ENCODE measurements at places on chromosomes 2 and 18.

DNA sequence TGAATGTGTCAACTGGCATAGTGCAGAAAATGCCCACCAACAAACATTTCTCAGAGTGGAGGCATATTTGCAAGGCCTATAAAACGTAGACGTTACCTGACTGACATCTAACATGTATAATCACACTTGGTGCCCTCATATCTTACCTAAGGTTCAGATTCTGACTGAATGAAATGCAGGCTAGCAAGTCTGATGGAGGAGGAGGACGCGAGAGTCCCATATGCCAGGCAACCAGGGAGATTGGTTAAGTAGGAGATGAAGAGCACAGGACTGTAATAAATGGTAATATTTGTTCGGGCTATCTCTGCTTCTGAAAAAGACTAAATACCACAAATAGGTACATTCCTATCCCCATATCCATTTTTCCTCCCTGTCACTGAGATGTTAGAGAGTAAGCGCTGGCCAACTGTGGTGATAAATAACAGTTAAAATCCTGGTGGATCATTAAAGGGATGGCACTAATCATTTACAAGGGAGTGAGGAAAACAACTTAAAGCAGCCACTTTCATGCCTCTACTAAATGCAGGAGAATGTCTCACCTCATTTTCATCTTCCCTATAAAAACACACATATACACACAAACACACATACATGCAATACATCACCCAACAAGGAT is 217.2 kb downstream of the TMEM163 start:
- DNase-seq: no peak

GRCh38 chr2:26269571-26270158 is 24.9 kb downstream of the HADHB start:
- DNase-seq: no peak

DNA sequence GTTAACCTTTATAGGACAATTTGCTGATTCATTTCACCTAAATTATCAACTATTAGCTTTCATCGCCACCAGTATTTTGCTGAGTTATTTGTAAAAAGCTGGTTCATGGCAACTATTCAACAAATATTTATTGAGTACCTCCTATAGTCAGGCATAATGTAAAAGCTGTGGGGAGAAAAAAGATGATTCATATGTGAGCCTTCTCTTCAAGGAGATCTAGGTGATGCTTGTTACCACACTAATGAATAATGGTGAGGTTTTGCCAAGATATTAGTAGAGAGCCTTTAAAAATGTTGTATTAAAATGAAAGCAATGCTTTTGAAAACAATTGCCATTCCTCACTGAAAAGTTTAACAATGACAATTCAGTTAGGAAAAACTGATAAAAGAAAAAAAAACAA is 187.8 kb downstream of the ANKRD44 start:
- no peak for DNase-seq

DNA sequence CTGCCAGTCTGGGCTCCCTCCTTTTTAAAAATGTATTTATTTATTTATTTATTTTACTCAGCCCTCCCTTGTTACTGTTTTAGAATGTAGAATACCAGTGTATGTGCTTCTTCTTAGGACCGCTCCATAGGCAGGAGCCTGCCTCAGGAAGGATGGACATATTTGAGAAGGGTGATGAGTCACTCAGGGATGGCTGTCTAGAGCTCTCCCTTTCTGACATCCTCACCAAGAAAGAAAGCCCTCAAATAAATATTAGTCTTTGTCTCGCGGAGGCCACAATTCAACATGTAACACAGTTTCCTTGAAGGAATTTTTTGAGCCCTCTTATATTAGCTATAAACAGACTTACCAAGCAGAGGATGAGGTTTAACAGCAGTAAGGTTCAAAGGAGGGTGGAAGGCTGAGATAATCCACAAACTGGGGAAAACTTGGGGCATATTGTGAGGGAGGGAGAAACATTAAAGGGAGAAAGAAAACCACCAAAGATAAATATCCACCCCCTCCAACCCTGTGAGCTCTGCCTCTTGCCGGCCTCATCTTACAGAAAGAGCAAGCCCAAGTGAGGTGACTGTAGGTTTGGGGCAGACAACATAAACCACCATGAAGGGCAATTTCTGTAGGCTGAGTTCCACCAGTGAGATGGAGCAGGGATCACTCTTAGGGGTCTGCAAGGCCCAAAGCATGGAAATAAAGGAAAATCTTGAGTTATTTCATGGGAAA is 163.4 kb downstream of the LRRTM1 start:
- DNase-seq: no peak

DNA sequence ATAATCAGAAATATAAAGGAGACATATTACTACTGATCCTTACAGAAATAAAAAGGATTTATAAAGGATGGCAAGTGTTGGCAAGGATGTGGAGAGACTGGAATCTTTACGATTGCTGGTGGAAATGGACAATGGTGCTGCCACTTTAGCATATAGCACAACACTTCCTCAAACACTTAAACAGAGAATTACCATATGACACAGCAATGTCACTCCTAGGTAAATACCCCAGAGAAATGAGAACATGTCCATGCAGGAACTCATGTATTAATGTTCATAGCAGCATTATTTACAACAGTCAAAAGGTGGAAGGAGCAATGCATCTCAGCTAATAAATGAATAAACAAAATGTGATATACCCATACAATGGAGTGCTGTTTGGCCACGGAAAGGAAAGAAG is 137.5 kb downstream of the NDUFA10 start:
- no peak for DNase-seq

GRCh38 chr2:168974428-168974827 is 56.7 kb downstream of the ABCB11 start:
- DNase-seq: no peak

DNA sequence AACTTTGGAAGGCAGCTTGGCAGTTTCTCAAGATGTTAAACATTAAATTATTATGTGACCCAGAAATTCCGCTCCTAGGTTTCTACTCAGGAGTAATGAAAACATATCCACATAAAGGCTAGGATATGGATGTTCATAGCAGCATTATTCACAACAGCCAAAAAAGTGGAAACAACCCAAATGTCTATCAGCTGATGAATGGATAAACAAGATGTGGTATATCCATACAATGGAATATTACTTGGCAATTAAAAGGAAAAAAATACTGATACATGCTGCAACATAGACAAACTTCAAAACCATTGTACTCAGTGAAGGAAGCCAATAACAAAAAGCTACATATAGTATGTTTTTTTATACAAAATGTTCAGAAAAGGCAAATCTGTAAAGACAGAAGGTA is 12.4 kb upstream of the FAM228A start:
- no peak for DNase-seq

DNA sequence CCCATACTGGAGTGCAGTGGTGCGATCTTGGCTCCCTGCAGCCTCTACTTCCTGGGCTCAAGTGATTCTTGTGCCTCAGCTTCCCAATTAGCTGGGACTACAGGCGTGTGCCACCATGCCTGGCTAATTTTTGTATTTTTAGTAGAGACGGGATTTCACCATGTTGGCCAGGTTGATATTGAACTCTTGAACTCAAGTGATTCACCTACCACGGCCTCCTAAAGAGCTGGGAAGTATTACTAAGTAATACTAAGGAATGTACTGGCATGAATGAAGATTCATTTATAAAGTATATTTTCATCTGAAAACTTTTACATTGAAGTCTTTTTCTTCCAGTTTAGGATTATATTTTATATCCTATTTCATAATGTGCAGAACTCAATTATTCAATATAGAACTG is 38.1 kb downstream of the NUP35 start:
- no peak for DNase-seq

DNA sequence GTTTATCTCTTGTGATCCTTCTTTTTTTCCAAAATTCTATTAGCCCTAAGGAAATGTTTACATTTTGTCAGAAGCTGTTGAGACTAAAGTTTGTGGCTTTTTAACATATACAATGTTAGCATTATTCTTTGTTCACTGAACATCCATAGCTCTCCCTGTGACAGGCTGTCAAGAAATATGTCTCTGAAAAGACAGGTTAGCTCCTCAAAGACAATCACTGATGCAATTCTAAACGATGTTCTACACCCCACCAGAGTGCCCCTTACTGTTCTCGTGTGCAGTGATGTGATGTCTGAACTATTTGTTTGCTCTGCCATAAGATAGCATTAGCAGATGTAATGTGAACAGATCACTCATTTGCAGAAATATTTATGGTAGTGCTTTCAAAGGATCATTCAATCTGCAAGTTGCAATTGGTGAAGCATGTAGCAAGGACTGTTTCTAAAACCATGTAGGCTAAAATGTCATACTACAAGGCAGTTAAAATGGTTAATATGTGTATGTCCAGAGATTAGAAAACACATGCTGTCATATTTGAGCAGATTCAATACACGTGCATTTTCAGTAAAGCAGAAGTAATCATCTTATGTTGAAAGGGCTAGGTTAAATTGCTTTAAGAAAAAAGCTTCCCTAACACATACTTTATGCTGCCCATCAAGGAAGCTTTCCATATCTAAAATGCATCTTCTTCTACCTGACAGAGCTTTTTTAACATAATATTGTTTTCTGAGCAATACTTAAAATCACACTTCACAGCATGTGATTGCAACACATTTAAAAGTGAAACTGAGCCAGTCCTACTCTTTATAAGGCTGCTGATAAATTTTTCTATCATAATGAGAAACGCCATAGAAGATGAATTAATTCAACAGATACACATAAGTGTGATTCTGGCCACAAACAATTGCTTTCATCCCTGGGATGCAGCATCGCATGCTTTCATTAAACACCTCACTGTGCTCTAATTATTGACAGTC is 285.7 kb upstream of the UBE2E3 start:
- no peak for DNase-seq

DNA sequence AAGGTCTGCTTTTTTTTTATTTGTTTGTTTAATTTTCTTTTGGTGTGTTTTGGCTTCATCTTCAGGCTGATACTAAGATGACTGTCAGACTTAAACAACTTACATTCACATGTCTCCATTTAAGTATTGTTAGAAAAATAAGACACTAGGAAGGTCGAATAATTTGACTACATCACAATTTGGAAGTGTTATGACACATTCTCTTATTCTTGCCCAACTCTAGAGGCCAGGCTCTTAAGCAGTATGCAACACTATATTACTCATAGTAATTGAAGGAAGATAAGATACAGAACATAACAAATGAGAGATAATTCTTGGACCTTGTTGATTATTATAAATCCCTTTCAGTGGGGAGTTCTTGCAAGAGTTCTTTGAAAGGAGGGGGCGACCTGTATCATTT is 295.3 kb upstream of the COL3A1 start:
- no peak for DNase-seq

GRCh38 chr2:145729993-145730770 is 1210.3 kb upstream of the ZEB2 start:
- no peak for DNase-seq

DNA sequence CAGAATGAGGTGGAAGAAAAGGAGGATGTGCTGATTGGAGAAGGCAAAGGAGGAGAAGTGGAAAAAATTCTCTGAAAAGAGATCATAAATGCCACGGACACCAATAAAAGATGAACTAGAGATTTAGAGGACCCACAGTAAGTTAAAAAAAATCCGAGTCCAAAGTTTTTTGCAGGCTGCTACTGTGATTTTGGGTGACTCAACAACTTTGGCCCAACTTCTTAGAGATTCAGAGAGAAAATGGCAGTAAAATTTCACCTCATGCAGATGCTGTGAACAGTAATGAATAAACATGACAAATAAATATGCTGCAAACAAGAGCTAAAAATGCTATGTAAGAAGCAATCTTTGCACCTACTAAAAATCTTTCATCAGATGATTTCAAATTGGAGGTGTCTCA is 176.9 kb upstream of the SESTD1 start:
- no peak for DNase-seq

- no peak for DNase-seq
Observed at GRCh38 chr2:236014408-236015131, 153.6 kb downstream of the GBX2 start.

DNA sequence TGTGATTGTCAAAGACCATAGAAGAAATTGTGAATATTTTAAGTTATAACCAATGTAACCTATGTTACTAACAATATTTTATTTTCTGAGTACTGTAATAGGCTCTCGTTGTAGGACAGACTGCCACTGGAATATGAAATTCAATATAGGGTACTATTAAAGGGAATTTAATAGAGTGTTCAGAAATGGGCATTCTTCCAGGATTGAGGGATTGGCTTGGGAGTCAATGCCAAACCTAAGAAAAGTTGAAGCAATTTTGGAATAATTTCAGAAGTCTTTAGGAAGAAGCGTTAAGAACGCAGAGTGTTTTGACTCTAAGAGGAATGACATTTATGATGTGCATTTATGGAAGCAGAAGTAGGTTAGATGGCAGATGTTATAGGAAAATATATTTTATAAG is 79.0 kb downstream of the ACVR2A start:
- DNase-seq: no peak

GRCh38 chr2:234861841-234862735 is 89.7 kb upstream of the SH3BP4 start:
- DNase-seq: no peak

- no peak for DNase-seq
Observed at GRCh38 chr2:44766220-44766619, 175.3 kb upstream of the SIX3 start.

DNA sequence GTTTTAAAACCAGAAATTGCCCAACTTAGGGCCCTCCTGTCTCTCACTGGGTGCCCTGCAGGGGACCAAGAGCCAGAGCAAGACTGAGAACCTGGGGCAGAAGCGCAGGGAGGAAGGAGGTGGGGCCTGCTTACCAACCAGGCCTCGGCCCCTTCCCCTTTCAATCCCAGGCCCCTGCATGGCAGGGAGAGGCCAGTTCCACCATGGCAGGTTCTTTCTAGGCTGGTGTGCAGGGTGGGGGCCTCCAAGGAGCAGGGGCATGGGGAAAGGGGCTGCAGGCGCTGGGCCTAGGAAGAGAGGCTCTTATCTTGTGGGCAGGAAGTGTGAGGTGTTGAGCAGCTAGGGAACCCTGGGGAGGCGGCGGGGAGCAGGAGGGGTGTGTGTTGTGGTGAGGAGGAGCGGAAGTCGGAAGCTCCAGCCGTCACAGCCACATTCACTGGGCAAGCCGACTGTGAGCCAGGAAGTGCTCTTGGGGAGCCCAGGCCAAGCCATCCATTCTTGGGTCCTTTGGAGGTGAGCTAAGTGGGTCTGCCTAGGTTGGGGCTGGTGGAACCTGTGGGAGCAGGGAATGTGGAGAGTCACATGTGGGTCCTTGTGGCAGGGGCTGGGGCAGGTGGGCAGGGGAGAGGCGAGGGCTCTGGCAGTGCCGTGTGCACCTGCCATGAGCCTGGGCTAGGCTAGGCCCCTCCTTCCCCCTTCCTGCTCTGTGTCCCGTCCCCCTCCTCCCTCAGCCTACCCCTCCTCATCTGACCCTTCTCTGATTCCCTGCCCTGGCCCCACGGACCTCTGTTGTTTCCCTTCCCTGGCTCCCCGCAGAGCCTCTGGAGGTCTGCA is at the start of gene PSD4:
Gene PSD4, plus strand, starts transcription at position 430 of the 834 bp plus-strand sequence. CDS start 8,486 bp downstream, outside the sequence.
- peak; percentile 82 for DNase-seq

DNA sequence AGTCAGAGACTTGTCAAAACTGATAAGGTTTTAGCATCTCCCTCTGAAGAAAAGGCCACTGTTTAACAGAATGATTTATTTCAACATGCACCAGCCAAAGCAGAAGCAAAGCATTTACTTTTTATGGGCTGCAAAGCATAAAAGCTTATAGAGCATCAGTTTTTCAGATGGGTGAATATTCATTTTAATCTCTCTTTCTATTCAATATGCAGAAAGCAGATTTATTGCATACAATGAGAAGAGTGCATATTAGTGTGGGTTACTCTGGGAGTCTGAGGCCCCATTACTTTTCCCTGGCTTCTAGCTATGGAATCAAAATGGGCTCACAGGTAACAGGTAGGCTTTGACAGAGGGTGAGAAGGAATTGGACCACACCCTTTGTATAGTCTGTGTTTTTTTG is 9.0 kb downstream of the PTPRM start:
- no peak for DNase-seq

Data from activated CD8-positive, alpha-beta memory T cell treated with anti-CD3 and anti-CD28 coated beads for 48 hours (primary cell).